ENCODE measurements at places on chromosomes 11 and 22.

- peak; percentile 3 for DNase-seq
Observed at GRCh38 chr11:80297858-80298632, 857.2 kb upstream of the TENM4 start.

DNA sequence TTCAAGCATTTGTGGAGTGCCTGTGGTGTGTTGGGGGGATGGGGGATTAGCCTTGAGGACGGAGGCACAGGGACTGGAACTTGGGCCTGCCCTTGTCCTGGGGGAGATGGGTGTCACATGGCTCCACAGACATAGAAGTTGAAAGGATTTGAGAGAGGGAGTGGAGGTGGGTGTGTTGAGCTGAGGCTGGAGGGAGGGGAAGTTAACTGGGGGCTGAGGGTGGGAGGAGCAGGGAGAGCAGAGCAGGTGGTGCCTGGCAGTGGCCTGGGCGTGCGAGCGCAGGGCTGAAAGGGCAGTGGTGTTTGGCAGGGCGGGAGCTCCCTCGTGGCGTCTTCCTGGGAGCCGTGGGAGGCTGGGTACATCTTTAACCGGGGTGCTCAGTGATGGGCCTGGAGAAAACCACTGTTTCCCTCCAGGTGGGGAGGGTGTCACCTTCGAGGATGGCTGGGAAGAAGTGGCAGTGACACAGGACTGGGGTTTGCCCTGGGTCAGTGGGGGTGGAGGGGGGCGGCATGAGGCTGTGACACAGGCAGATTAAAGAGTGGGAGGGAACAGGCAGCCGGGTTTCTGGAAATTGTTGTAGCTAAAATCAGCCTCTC, 45.5 kb downstream of the AP2A2 start:
- no peak for DNase-seq

GRCh38 chr11:61529537-61530225, 21.1 kb downstream of the LRRC10B start:
- DNase-seq = no peak

GRCh38 chr22:38406617-38407016, 48.4 kb downstream of the KCNJ4 start:
- no peak for DNase-seq

- no peak for DNase-seq
Observed at GRCh38 chr11:96715208-96715607, 325.4 kb downstream of the JRKL start.

GRCh38 chr11:63572026-63572688, 9.0 kb upstream of the PLAAT2 start:
- no peak for DNase-seq

GRCh38 chr11:279966-280705, 1.9 kb downstream of the NLRP6 start:
- peak; percentile 23 for DNase-seq

GRCh38 chr11:96641261-96641660, 251.4 kb downstream of the JRKL start:
- no peak for DNase-seq

- no peak for DNase-seq
Observed at GRCh38 chr11:8760896-8761295, 78.3 kb downstream of the RPL27A start.

GRCh38 chr22:45538281-45538680, 35.6 kb downstream of the FBLN1 start:
- DNase-seq = no peak

DNA sequence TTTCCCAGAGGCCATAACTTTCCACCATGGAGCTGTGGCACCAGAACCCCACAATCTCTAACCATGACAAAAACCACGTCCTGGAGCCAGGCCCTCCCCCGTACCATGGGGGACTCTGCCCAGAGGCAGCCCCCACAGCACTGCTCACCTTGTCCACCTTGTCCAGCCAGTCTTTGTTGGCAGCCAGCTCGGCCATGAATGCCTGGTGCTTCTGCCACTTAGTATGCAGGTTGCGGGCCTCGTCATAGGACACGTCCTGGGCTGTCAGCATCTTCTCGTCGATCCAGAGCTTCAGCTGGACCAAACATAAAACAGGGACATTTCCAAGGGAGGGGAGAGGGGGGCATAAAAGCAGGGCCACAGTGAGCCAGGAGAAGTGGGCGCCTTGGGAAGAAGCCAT, 20.8 kb upstream of the RBM4B start:
- no peak for DNase-seq

DNA sequence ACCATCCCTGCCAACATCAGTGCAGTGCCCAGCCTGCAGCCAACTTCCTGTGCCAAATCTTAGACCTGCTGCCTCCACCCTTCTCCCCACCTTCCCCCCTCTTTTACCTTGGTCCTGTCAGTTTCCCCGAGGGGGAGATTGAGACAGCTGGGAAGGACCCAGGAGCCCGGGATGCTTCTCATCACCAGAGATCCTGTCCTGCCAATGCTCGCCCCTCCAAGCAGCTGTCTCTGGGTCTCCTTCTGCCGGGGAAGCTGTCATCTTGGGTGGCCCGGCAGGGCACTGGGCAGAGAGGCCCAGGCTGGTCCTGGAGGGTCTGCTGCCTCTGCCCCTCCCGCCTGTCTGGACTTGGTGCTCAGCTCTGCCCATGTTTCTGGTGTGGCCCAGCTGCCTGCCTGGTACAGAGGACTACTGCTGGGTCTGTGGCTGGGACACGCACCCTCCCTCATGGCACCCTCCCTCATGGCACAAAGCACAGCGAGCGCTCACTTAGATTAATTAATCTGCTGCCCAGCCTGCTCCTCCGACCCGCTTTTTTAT, 60.4 kb upstream of the THY1 start:
- DNase-seq = no peak

- DNase-seq = no peak
Observed at GRCh38 chr11:2653198-2653551, 46.6 kb downstream of the KCNQ1OT1 start.

All from EL (cell line).